Ovary (tissue), 10 donors: ENCODE measurements at places on chromosomes 7 and 10. TPM values are rescaled to one million over a fixed set of nuclear protein-coding genes. Genes with fewer than 3 reads are reported as not detected.
A peak's percentile ranks its signal among the peaks of the same experiment; 100 is the strongest.

Gene KIF5B
- total RNA-seq = 56.6 TPM

DNA sequence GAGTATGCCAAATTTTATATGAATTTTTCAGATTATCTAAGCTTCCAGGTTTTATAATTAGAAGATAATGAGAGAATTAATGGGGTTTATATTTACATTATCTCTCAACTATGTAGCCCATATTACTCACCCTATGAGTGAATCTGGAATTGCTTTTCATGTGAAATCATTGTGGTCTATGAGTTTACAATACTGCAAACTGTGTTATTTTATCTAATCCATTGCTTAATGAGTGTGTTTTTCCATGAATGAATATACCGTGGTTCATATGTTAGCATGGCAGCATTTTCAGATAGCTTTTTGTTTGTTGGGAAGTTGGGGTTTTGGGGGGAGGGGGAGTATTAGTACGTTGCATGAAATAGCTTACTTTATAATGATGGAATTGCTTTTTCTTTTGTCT lies 44.5 kb downstream of the FGFBP3 start:
- no peak for DNase-seq
- no peak overlapping the region for H3K27ac ChIP-seq
- no peaks in the 10 kb centered on the region for H3K27me3 ChIP-seq
- no peaks in the 10 kb centered on the region for H3K4me1 ChIP-seq

DNA sequence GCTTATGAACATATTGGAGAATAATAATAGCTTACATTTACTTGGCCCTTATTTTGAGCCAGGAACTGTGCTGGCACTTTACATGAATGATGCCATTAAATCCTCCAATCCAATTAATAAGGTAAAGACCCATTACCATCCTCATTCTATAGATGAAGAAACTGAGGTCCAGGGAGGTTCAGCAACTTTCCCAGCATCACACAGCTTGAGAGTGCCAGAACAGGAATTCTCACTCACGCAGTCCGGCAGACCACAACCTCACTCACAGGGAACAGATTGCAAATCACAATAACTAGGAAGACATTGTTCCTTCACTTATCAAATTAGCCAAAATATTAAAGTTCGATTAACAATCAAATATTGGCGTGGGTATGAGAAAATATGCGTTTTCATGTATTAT lies 18.3 kb downstream of the GPRIN2 start:
- H3K4me1 ChIP-seq = peaks cover 10% of the 10 kb centered on the region
- no peaks in the 10 kb centered on the region for H3K27me3 ChIP-seq
- H3K4me3 ChIP-seq = no peak overlapping the region
- no peaks in the 10 kb centered on the region for H3K36me3 ChIP-seq
- H3K27ac ChIP-seq = no peak overlapping the region
- no peak for DNase-seq

DNA sequence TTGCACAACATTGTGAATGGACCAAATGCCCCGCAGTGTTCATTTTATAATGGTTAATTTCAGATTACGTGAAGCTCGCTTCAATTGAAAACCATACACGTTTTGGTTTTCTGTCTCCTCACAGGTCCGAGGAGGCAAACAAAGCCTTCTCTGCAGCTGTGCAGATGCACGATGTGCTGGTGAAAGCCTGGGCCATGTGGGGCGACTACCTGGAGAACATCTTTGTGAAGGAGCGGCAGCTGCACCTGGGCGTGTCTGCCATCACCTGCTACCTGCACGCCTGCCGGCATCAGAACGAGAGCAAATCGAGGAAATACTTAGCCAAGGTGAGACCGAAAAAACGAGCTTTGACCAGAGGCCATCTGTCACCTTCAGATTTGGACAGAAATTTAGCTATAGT lies 110.3 kb downstream of the TRRAP start:
- H3K27ac ChIP-seq = no peak overlapping the region
- no peak overlapping the region for H3K4me3 ChIP-seq
- H3K36me3 ChIP-seq = no peaks in the 10 kb centered on the region
- no peaks in the 10 kb centered on the region for H3K4me1 ChIP-seq
- peak; percentile 1 for DNase-seq
- H3K27me3 ChIP-seq = no peaks in the 10 kb centered on the region

- H3K27me3 ChIP-seq = no peaks in the 10 kb centered on the region
- no peaks in the 10 kb centered on the region for H3K4me1 ChIP-seq
- no peak overlapping the region for H3K27ac ChIP-seq
- H3K36me3 ChIP-seq = no peaks in the 10 kb centered on the region
Measured at GRCh38 chr7:106552645-106553445, 108.1 kb downstream of the CCDC71L start.

- H3K4me3 ChIP-seq = no peak overlapping the region
- H3K36me3 ChIP-seq = no peaks in the 10 kb centered on the region
- no peak overlapping the region for H3K27ac ChIP-seq
- H3K4me1 ChIP-seq = no peaks in the 10 kb centered on the region
- H3K27me3 ChIP-seq = peaks cover 2% of the 10 kb centered on the region
Measured at GRCh38 chr10:133088179-133088955, 643 bp downstream of the ADGRA1 start.
